Iris pigment epithelial cell (primary cell): ENCODE measurements at places on chromosomes 6 and 20.
A peak's percentile ranks its signal among the peaks of the same experiment; 100 is the strongest.

GRCh38 chr20:20668639-20669038, 43.8 kb downstream of the RALGAPA2 start:
- DNase-seq = peak; percentile 22

DNA sequence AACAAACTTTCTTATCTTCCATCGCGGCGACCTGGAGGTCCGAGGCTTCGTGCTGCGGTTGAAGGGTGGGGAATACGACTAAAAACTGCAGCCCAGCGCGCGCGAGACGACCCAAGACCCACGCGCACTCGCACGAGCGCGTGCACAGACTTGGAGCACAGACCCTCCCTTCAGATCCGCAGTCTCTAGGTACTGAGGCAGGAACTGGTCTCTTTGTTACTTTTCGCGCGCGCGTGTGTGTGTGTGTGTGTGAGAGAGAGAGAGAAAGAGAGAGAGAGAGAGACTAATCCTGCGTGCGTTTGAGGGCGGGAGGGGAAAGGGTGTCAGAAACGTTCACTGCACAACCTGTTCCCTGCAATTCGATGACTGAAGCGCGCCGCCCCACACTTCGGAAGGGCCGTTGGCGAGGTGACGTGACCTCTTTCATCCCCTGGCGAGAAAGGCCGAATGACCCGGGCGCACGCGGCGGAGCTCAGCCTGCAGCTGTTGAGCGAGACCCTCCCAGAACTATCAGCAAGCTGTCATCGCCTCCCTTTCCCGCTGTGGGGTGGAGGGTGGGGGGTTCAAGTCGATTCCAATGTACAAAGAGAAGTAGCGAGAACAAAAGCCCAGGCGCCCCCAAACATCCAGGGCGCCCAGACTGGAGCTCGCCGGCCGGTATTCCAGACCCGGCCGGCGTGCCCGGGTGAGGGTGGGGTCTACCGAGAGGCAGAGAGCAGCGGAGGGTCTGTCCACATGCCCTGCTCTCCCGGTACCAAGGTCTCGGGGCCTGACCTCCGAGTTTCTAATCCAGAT, 1.5 kb upstream of the TUBB2B start:
- no peak for DNase-seq

- peak; percentile 85 for DNase-seq
Measured at GRCh38 chr6:158374020-158374419, 61.8 kb downstream of the TULP4 start.

GRCh38 chr6:4010689-4011090, 68.2 kb downstream of the FAM217A start:
- no peak for DNase-seq

GRCh38 chr6:87136963-87137362, 18.4 kb upstream of the ZNF292 start:
- DNase-seq = no peak

- DNase-seq = peak; percentile 59
Measured at GRCh38 chr6:159645640-159646039, 47.4 kb downstream of the SOD2 start.

GRCh38 chr6:118764766-118765165, 113.4 kb upstream of the CEP85L start:
- no peak for DNase-seq

- DNase-seq = peak; percentile 54
Measured at GRCh38 chr6:1094306-1094705, 217.6 kb upstream of the FOXQ1 start.

GRCh38 chr6:8707956-8708772, 272.8 kb upstream of the SLC35B3 start:
- DNase-seq = peak; percentile 46

GRCh38 chr6:157486572-157486971, 105.6 kb downstream of the ZDHHC14 start:
- DNase-seq = no peak

- DNase-seq = peak; percentile 99
Measured at GRCh38 chr20:50980071-50980681, 21.6 kb downstream of the MOCS3 start.

- no peak for DNase-seq
Measured at GRCh38 chr20:17646209-17646960, 35.7 kb downstream of the RRBP1 start.
